ENCODE measurements at places on chromosomes 11 and 22.

- DNase-seq, result no peak
Observed at GRCh38 chr11:77677138-77677537, 39.5 kb upstream of the CLNS1A start.

GRCh38 chr11:84322211-84322610, 1036.0 kb upstream of the CCDC90B start:
- DNase-seq, result no peak

GRCh38 chr11:131811383-131811782, 441.0 kb downstream of the NTM start:
- no peak for DNase-seq

- DNase-seq, result peak; percentile 22
Observed at GRCh38 chr11:110430267-110431050, 711 bp downstream of the FDX1 start.

- peak; percentile 39 for DNase-seq
Observed at GRCh38 chr11:3949125-3949524, 93.7 kb downstream of the STIM1 start.

DNA sequence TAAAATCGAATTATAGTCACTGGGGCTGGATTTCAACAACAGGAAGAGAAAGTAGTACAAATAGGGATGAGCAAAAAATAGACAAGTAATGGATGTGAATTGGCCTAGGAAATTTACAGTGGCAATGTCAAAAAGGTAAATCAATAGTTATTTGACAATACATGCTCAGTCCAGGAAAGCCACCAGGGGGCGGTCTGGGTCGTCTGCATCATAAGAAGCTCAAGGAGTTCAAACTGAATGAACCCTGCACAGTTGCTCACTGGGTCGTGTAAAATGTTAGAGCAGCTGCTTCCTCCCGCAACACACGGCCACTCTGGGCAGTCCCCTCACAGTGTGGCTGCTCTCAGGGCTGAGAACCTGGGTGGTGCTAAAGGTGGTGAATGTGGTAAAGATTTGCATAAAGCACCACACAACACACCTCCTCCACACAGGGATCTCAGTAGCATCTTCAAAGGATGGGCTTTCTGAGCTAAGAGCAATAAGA, 85.9 kb downstream of the ZNF280B start:
- DNase-seq, result peak; percentile 19

- DNase-seq, result no peak
Observed at GRCh38 chr11:128694618-128695481, 978 bp downstream of the FLI1 start.

DNA sequence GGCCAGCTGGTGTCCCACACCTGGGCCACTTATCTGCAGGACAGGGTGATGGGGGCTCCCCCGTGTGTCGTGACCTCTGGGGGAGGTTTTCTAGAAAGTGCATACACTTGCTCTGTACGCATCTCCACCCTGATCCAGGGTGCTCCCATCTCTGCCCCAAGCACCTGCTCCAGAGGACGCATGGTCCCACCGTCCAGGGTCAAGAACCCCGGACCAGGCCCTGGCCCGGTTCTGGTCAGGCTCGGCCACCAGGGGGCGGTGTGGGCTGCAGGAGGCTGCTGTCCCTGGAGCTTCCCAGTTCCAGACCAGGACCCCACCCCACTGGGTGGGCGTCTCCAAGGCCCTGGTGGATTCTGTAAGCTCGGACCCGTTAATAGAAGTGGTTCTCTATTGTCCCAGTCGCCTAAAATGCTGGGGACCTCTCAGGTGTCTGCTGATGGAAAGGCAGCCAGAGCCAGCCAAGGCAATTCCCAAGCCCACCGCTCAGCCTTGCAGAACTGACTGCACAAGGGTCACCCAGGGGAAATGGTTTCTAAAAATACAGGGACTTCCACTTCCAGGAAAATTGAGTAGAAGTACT, 34.7 kb upstream of the SEPTIN5 start:
- peak; percentile 7 for DNase-seq

DNA sequence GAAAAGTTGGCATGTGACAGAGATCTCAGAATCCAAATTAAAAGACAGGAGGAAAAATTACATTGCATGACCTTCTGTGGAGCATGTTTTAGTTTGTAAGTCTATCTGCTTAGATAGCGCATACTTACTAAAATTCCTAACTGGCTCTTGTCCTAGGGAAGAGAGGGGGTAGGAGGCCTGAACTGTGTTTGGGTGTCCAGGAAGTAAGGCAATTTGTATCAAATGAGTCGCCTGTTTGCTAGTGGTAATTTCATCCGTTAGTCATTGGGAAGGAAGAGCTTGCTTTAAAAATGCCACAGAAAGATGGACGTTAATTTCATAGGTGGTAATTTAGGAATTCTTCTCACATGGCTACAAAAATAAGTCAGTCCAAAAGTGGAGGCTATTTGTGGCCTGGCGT, 18.5 kb downstream of the GRK3 start:
- DNase-seq, result no peak

DNA sequence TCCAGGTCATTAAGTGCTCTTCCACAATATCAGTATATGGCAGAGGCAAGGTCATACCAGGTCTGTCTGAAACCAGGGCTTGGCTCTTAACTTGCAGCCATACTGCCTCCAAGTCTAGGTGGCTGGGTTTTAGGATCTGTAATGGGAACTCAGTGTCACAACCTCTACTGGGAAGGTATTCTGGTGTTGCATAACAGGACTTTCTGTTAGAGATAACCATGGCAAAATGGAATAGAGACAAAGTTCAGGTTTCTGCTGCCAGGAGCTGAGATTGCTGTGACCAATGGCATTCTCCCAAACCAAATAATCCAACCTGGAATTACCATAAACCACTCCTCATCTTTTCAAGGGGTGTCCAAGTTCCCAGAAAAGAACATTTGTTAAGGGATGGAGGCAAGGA, 6.8 kb upstream of the SAA1 start:
- no peak for DNase-seq

DNA sequence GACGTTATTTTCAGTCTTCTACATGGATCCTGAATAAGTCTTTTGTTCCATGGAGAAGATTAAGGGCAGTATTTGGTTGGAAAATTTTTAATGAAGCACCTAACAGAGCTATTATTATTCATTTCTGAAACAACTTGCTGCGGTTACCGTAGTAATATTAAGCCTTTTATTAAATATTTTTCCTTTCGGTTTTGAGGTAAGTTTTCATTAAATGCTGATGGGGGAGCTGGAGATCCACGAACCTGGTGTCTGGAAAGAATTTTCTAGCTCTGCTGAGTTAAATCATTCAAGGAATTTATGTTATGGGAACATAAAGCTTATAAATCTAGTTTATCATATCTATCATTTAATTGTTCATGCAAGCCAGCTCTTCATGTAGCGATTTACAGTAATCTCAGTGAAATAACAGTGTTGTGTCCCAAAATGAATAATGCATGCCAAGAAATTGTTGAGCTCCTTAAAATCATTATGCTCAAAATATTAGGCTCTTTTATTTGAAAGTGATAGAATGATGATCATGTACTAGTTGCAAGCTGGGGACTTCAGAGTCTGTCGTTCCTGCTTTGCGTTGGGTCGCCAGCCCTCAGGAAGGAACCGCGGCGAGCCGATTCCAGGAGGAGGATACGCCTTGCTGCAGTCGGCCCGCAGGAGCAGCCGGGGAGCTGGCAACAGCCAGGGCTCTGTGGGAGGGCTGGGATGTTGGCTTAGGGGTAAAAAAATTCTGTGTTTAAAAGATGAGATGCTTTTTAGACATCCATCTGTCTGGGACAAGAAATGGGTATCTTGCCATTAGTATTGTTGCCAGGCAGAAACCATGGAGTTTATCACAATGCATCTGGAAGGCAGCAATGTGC, 83.1 kb downstream of the TBC1D22A start:
- DNase-seq, result no peak

- no peak for DNase-seq
Observed at GRCh38 chr11:46249103-46249937, 28.1 kb upstream of the CREB3L1 start.

DNA sequence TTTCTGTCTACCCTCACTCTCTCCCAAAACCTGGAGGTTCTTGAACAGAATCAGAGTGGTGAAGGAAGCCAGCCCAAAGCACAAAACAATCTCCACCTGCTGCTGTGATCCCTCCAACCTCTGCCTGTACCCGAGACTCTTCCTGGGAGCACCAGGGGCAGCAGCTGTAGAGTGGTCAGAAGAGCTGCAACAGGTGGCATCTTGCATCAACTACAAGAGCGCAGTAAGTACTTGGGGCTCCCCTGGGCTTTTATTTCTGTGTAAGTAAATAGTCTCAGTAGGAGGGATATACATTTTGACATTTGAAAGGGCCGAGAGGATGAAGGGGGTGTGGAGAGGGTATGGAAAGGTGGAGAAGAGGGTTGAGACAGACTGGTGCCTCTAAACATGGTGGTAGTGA, 8.3 kb upstream of the UBQLNL start:
- no peak for DNase-seq

GRCh38 chr22:47805394-47805935, 1043.0 kb downstream of the TBC1D22A start:
- no peak for DNase-seq

DNA sequence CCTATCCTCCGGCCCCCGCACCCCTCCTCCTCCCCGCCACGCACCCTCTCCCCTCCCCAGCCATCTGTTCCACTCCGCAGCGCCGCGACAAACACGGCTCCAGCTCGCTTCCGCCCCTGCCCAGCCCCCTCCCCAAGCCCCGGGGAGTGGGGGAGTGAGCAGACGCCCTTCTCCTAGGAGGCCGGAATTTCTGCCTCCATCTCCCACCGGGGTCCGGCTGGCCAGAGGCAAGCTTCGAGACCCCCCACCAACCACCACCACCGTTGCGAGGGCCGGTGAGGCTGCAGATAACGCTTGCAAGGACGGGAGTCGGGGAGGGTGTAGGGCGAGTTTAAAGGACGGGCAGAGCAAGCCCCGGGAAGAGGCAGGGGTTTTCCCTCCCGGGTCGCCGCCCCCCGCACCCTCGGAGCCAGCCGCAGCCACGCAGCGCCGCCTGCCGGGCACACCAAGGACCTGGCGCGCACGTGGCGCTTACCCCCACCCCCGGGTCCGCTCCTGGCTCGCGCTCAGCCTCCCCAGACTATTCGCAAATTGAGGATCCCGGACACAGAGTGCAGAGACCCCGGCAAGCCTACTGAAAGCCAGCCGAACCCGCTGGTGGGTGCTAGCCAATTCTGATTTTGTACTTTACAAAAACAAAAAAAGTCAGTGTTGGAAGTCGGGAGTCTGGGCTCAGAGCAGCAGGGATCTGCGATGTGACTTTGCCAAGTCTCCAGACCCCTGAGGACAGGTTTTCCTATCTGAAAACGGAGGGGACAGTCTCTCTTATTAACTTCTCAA, 22.6 kb downstream of the RTN4RL2 start:
- DNase-seq, result peak; percentile 41

DNA sequence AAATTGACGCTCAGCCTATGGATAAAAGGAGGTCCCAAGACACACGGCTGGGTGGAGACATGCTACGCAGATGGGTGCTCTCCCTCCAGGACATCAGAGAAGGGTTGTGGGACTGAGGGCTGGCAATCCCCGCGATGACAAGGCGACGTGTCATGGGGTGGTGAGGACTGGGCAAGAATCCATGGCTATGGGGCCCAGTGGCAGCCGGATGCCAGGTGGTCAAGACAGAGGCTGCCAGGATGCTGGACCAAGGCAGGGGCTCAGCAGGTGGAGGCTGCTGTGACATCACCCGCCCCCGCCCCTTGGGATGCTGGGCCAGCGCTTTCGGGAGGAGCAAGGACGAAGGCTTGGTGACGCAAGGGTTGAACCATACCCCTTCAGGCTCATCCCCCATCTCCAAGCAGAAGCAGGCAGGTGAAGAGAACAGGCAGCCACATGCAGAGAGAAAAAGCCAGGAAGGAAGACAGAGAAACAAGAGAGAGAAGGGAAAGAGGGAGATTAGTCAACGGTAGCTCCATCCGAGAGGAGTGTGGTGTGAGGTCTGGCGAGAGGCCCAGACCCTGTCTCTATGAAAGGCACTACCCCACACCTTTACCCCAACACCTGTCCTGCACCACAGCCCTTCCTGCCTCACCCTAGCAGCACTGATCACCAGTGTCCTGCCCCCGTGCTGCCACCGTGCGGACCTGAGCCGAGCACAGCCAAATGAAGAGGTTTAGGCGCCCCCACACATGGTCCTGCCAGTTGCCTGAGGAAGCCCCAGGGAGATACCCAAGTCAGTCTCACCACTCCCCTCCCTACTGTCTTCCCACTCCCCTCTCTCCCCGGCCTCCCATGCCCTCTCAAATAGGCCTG, 24.1 kb upstream of the RASL10A start:
- no peak for DNase-seq

DNA sequence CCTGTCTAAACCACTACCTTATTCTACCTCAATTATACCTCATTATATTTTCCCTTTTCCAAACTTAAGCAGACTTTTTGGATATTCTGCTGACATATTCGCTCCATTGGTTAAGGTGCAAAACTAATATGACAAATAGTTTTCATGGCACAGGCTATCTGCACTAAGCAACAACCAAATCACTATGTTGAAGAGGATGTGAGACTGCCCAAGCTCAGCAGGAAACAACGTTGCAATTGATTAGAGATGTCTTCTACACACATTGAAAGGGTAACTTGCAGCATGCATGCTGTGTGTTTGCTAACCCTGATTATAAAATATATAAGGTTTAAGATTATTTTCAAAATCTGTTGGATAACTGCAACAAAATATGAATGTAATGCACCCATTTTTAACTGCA, 61.6 kb downstream of the STK33 start:
- DNase-seq, result no peak

- DNase-seq, result no peak
Observed at GRCh38 chr11:101435408-101435973, 148.3 kb downstream of the TRPC6 start.

DNA sequence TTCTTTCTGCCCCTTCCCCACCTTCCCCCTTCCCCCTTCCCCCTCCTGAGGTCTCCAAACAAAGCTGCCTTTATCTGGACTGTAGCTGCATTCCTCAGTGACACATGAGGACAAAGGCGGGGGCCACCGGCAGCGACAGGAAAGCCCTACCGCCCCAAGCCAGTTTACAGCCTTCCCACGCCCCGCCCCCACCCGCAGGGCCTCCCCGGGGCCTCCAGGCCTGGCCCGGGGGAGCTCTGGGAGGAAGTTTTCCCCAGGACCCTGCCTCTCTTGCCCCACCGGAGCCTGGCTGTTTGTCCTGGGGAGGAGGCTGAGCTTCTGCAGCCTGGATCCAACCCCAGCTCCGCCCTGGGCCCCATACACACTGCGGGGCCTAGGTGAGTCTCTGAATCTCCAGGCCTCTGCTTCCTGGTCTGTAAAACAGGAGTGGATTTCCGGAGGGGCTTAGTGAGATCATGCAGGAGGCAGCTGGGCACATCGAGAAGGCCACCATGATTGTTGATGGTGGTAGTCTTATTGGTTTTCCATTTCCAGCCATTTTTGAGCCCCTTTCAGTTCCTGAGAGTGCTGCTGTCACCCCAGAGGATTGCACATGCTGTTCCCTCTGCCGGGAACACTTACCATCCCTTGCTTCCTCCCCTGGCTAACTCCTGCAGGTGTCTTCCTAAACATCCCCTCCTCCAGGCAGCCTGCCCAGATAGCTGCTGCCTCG, 130.7 kb downstream of the MN1 start:
- DNase-seq, result no peak

DNA sequence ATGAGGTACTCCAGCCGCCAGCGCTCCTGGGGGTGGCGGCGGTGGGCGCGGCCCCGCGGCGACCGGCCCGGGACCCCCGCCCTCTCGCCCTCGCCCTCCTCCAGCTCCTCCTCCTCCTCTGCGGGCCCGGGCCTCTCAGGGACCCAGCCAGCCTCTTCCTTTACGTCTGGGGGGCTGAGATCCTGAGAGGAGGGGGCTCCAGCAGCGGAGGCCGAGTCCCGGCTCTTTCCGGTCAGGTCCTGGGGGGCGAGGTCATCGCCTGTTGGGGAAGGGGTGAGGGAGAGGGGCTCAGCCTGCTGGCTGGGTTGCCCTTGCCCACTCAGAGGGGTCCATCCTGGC, 4.3 kb downstream of the ZFTA start:
- DNase-seq, result no peak

Data from central memory CD4-positive, alpha-beta T cell (primary cell).